ENCODE measurements at places on chromosomes 5 and 9. TPM values are rescaled to one million over a fixed set of nuclear protein-coding genes. Genes with fewer than 3 reads are reported as not detected.

TEX48 gene
- polyA plus RNA-seq = 0.07 TPM

DNA sequence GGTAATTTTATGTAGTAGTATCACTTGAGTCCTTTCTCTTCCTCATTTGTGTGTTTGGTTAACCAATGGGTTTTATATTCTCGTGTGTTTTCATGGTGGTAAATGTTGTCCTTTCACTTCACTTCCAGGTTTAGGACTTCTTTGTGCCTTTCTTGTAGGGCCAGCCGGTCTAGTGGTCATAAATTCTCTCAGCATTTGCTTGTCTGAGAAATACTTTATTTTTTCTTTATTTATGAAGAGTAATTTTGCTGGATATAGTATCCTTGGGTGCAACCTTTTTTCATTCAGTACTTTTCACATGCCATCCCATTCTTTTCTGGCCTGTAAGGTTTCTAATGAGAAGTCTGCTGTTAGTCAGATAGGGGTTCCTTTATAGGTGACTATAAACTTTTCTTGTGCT lies 107.1 kb downstream of the GNA14 start:
- no peak overlapping the region for H3K27ac ChIP-seq
- H3K36me3 ChIP-seq = no peaks in the 10 kb centered on the region
- H3K27me3 ChIP-seq = no peaks in the 10 kb centered on the region
- no peak overlapping the region for H3K4me3 ChIP-seq
- H3K4me1 ChIP-seq = no peaks in the 10 kb centered on the region

GRCh38 chr9:6975198-6975597 lies 217.4 kb downstream of the KDM4C start:
- H3K27ac ChIP-seq = no peak overlapping the region
- DNase-seq = no peak
- H3K4me3 ChIP-seq = no peak overlapping the region
- H3K4me1 ChIP-seq = no peaks in the 10 kb centered on the region
- H3K36me3 ChIP-seq = peaks cover 3% of the 10 kb centered on the region

PCDHGB2 gene
- 0.21 TPM for polyA plus RNA-seq

DNA sequence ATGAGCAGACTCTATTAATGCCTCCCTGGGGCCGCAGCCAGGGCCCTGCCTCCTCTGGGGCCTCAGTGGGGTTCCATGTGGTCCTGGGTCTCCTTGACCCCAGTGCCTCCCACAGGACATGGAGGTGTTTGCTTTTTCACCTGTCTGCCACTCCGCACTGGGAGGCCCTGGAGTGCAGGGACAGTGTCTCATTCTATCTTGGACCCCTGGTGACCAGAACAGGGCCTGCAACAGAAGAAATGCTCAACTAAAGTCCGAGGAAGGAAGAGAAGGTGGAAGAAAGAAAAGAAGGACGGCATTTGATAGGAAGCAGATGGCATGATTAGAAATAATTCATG lies 243.2 kb downstream of the CDK5RAP2 start:
- H3K27ac ChIP-seq = no peak overlapping the region
- no peaks in the 10 kb centered on the region for H3K36me3 ChIP-seq
- H3K4me1 ChIP-seq = no peaks in the 10 kb centered on the region
- no peak overlapping the region for H3K4me3 ChIP-seq

DNA sequence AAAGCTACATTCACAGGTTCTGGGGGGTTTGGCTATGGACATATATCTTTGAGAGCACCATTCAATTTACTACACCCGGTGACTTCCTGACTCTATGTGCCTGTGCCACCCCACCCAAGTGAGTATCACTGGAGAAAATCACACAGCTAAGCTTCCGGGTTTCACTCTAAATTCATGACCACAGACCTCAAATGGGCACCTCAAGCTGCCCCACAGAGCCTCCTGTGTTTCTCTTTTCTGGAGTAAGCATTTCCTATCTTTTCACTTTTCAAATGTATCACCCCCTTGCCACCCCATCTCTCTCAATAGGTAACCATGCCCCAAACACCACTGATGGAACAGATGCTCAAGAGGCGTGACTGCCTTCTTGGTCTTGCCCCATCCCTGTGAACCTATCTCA lies 49.2 kb upstream of the NEK6 start:
- no peak overlapping the region for H3K4me3 ChIP-seq
- H3K4me1 ChIP-seq = no peaks in the 10 kb centered on the region
- H3K27me3 ChIP-seq = no peaks in the 10 kb centered on the region
- no peaks in the 10 kb centered on the region for H3K36me3 ChIP-seq

HTR1A gene
- polyA plus RNA-seq = not detected

DNA sequence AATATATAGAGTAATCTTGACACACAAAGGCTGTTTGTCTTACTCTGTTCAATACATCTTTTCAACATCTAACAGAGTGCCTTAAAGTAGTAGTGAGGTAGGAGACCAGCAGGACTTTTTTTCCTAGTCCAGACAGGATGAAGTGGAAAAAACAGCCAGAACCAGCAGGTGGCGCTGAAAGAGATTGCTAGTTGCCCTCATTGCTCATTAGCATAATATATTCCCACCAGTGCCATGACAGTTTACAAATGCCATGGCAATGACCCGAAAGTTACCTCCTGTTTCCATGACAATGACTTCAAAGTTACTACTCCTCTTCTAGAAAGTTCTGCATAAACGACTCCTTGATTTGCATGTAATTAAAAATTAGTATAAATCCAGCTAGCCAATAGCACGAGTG lies 387.4 kb downstream of the ACTL7B start:
- no peaks in the 10 kb centered on the region for H3K27me3 ChIP-seq
- H3K4me1 ChIP-seq = no peaks in the 10 kb centered on the region
- no peak overlapping the region for H3K4me3 ChIP-seq
- peak; percentile 26 for DNase-seq

DNA sequence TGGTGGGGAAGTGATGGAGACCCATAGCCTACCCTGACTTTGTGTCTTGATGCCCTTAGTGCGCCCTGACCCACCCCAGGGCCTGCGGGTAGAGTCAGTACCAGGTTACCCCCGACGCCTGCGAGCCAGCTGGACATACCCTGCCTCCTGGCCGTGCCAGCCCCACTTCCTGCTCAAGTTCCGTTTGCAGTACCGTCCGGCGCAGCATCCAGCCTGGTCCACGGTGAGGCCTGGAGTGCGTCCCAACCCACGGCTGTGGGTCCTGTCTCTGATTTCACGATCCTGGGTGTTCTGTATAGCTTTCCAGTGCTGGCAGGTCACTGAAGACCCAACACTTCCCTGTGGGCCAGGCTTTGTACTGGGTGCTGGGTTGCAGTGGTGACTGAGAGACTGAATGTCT lies 4.0 kb downstream of the CCL27 start:
- no peak for DNase-seq
- no peak overlapping the region for H3K27ac ChIP-seq
- no peaks in the 10 kb centered on the region for H3K36me3 ChIP-seq
- H3K27me3 ChIP-seq = no peaks in the 10 kb centered on the region
- H3K4me1 ChIP-seq = peaks cover 6% of the 10 kb centered on the region

DNA sequence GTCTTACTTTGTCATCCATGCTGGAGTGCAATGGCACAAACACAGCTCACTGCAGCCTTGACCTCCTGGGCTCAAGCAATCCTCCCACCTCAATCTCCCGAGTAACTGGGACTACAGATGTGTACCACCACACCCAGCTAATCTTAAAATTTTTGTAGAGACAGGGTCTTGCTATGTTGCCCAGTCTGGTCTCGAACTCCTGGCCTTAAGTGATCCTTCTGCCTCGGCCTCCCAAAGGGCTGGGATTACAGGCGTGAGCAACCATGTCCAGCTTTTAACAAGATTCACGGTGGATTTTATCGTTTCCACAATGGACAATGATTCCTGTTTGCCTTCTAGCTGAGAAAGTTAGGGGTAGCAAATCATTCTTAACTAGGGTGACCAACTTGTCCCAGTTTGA lies 165.9 kb downstream of the ZNF608 start:
- no peaks in the 10 kb centered on the region for H3K4me1 ChIP-seq
- no peaks in the 10 kb centered on the region for H3K36me3 ChIP-seq
- H3K27me3 ChIP-seq = no peaks in the 10 kb centered on the region
- no peak overlapping the region for H3K27ac ChIP-seq

DNA sequence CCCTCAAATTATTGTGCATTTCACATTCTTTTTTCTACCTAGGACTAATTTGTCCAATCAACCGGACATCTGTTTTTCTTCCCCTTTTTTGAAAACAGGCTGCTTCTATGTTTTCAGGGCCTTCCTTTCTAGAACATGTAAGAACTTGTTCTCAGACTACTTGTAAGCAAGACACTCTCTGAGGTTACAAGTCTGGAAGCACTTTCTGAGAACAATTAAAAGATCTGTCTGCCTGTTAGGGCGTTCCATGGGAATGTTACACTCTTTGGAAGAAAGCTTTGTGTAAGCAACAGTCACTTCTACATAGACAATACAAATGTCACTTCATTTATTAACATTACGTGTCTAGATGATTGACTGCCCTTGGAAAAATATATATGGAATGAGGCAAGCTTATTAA lies 50.9 kb upstream of the HSPB3 start:
- no peaks in the 10 kb centered on the region for H3K27me3 ChIP-seq
- H3K27ac ChIP-seq = no peak overlapping the region
- H3K4me1 ChIP-seq = no peaks in the 10 kb centered on the region
- H3K4me3 ChIP-seq = no peak overlapping the region

DNA sequence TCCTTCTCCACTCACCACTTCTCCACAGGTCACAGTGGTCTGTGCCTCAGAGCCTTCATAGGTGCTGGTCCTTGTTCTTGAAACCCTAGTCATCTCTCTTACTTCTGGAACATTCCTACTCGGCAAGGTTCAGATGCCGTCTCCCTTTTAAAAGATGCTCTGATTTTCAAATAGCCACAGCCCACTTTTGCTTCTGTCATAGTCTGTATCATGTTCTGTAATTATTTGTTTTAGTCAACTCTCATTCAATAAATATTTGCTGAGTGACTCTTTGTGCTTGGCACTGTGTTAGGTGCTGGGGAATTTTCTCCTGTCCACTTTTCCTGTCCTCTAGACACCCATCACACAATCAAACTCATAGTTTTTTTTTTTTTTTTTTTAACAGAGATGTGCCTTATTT lies 181.3 kb upstream of the IL12B start:
- DNase-seq = no peak
- H3K36me3 ChIP-seq = no peaks in the 10 kb centered on the region
- no peaks in the 10 kb centered on the region for H3K4me1 ChIP-seq
- no peaks in the 10 kb centered on the region for H3K27me3 ChIP-seq
- no peak overlapping the region for H3K27ac ChIP-seq

Data from thymus (tissue), 14 donors.